CD4-positive, CD25-positive, alpha-beta regulatory T cell (primary cell): ENCODE measurements at places on chromosomes 12 and 14.

GRCh38 chr14:101788016-101788635 lies 26.6 kb downstream of the PPP2R5C start:
- peaks cover 3% of the 10 kb centered on the region for H3K36me3 ChIP-seq
- H3K27ac ChIP-seq = no peak overlapping the region
- no peaks in the 10 kb centered on the region for H3K27me3 ChIP-seq
- peaks cover 8% of the 10 kb centered on the region for H3K4me1 ChIP-seq
- no peak overlapping the region for H3K4me3 ChIP-seq

DNA sequence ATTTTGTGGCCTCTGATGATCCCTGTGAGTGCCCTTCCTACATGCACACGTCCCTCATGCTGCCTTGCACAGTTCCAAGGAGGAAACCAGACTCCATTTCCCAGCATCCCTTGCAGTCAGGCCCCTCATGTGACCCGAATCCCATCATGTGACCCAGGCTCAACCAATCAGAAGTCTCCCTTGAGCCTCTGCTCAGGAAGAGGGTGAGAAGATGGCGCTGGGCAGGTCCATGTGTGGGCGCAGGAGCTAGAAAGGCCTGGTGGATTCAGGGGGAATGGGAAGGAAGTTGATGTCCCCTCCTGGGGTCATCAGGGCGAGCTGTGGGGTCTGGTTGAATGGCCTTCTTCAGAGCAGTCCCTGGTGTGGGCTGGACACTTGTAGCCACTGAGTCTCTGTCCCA lies 240.5 kb downstream of the ADGRD1 start:
- H3K27ac ChIP-seq = no peak overlapping the region
- H3K27me3 ChIP-seq = no peaks in the 10 kb centered on the region
- H3K4me3 ChIP-seq = no peak overlapping the region
- H3K36me3 ChIP-seq = no peaks in the 10 kb centered on the region
- no peak for DNase-seq

GRCh38 chr14:49888293-49888692 lies 4.6 kb upstream of the ARF6 start:
- H3K36me3 ChIP-seq = no peaks in the 10 kb centered on the region
- no peak overlapping the region for H3K4me3 ChIP-seq
- no peak for DNase-seq
- H3K4me1 ChIP-seq = peaks cover 10% of the 10 kb centered on the region
- H3K27ac ChIP-seq = no peak overlapping the region

DNA sequence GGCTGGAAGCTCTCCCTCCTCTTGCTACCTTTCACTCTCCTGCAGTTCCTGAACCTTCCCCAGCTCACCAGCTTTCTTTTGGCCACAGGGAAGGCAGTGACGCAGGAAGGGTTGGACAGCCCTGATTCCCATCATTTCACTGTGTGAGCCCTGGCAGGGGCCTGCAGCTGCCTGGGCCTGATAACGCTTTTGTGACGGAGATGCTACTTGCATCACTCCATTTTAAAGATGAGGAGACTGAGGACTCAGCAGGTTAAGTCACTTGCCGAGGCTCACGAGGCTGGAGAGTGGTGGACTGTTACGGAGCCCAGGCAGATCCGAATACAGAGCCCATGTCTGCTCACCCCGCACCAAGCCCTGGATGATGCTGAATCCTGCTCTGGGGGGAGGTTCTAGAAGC lies 145.3 kb downstream of the RBM19 start:
- H3K27ac ChIP-seq = no peak overlapping the region
- H3K4me1 ChIP-seq = no peaks in the 10 kb centered on the region
- no peak overlapping the region for H3K4me3 ChIP-seq
- peaks cover 2% of the 10 kb centered on the region for H3K36me3 ChIP-seq

GRCh38 chr12:132238488-132238854 lies 90.9 kb downstream of the GALNT9 start:
- no peaks in the 10 kb centered on the region for H3K27me3 ChIP-seq
- DNase-seq = no peak
- H3K4me3 ChIP-seq = no peak overlapping the region
- H3K36me3 ChIP-seq = no peaks in the 10 kb centered on the region

- no peaks in the 10 kb centered on the region for H3K27me3 ChIP-seq
- no peak for DNase-seq
- no peak overlapping the region for H3K4me3 ChIP-seq
- no peak overlapping the region for H3K27ac ChIP-seq
- H3K4me1 ChIP-seq = peaks cover under 1% of the 10 kb centered on the region
- no peaks in the 10 kb centered on the region for H3K36me3 ChIP-seq
These were observed 398.1 kb downstream of the ZFP36L1 start for GRCh38 chr14:68394764-68395143.

GRCh38 chr14:72917094-72917802 lies 9.0 kb upstream of the DCAF4 start:
- H3K4me3 ChIP-seq = no peak overlapping the region
- H3K27ac ChIP-seq = no peak overlapping the region
- no peaks in the 10 kb centered on the region for H3K4me1 ChIP-seq
- peaks cover 15% of the 10 kb centered on the region for H3K27me3 ChIP-seq
- no peaks in the 10 kb centered on the region for H3K36me3 ChIP-seq

GRCh38 chr12:52636189-52636588 lies 15.8 kb downstream of the KRT2 start:
- H3K4me3 ChIP-seq = no peak overlapping the region
- no peak for DNase-seq
- no peaks in the 10 kb centered on the region for H3K4me1 ChIP-seq
- H3K27ac ChIP-seq = no peak overlapping the region
- H3K27me3 ChIP-seq = peaks cover 8% of the 10 kb centered on the region
- H3K36me3 ChIP-seq = no peaks in the 10 kb centered on the region

DNA sequence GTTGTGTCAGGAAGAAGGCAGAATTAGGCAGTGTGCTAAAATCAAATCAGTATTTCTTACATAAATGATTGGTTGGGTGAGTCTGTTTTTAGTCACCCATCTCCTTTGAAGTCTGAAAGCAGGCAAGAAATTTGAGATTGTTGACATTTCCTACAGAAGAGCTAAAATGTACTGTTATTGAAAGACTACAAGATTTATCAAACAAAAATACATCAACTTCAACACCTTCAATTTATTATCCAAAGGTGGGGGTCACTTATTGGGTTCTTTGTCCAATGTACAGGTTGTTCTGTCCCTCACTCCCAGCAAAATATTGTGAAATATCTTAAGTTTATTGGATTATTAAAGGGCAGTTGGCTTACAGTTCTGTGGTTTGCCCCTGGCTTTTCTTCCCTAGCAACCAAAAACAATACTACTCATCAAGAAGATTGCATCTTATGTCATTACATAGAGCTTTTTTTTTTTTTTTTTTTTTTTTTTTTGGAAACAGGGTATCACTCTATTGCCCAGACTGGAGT lies 20.6 kb upstream of the PKP2 start:
- H3K36me3 ChIP-seq = no peaks in the 10 kb centered on the region
- DNase-seq = no peak
- no peaks in the 10 kb centered on the region for H3K4me1 ChIP-seq
- no peak overlapping the region for H3K27ac ChIP-seq

DNA sequence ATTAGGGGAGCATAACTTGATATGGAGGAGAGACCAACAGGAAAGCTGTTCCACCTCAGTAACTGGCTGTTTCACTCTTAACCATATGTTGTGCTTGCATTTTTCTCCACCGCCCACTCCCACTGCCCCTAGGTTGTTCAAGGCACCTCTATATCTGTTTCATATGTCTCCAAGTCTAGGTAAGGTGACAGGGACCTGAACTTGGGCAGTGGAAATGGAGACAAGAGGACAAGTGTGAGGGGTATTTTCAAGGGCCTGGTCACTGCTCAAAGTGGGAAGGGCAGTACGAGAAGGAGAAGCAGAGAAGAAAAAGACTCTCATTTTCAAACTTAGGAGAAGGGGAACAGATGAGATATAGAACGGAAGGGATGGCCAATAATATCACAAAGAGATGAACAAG lies 3.1 kb downstream of the SLC38A1 start:
- peak overlapping the region; percentile 90 for H3K4me3 ChIP-seq
- H3K4me1 ChIP-seq = peaks cover 75% of the 10 kb centered on the region
- H3K27me3 ChIP-seq = no peaks in the 10 kb centered on the region

- no peaks in the 10 kb centered on the region for H3K36me3 ChIP-seq
- H3K4me1 ChIP-seq = no peaks in the 10 kb centered on the region
- no peak overlapping the region for H3K4me3 ChIP-seq
These were observed 23.2 kb upstream of the SERPINA12 start for GRCh38 chr14:94532447-94532846.

DNA sequence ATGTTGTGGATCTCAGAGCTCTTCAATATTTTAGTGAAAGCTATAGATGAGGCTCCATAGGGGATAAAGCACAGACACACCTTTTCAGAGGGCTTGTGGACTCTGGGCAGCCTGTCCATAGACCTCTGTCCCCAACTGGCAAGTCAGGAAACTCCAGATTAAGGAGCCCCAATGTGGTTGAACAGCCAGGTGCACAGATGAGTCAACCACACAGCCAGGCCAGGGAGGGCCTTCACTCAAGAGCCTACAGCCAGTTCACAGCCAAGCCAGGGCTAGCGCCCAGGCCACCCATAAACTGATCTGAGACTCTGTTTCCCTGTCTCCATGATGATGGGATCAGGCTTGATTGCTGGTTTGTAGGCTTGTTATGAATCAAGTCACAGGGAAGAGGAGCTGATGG lies 1.0 kb upstream of the BDKRB2 start:
- H3K36me3 ChIP-seq = no peaks in the 10 kb centered on the region
- H3K4me3 ChIP-seq = no peak overlapping the region
- DNase-seq = no peak
- H3K27ac ChIP-seq = no peak overlapping the region
- H3K4me1 ChIP-seq = peaks cover 2% of the 10 kb centered on the region
- H3K27me3 ChIP-seq = no peaks in the 10 kb centered on the region

DNA sequence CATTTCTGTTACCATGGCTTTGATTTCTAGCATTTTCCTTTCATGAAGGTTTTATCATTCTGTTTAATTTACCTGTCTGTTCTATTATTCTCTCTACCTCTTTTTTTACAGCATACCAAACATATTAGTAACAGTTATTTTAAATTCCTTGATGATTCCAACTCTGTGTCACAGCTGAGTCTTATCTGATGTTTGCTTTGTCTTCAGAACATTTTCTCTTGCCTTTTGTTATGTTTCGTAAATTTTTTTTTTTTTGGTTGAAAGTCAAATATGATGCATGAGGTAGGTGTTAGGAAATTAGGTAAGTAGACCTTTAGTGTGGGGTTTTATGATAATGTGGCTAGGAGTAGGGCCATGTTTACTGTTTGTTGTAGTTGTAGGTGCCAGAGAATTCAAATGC lies 496.4 kb downstream of the FOXG1 start:
- H3K27ac ChIP-seq = no peak overlapping the region
- H3K4me3 ChIP-seq = no peak overlapping the region
- no peak for DNase-seq
- H3K4me1 ChIP-seq = no peaks in the 10 kb centered on the region
- no peaks in the 10 kb centered on the region for H3K36me3 ChIP-seq
- H3K27me3 ChIP-seq = no peaks in the 10 kb centered on the region

- H3K27me3 ChIP-seq = no peaks in the 10 kb centered on the region
- no peaks in the 10 kb centered on the region for H3K4me1 ChIP-seq
- no peak overlapping the region for H3K4me3 ChIP-seq
- H3K36me3 ChIP-seq = no peaks in the 10 kb centered on the region
- no peak overlapping the region for H3K27ac ChIP-seq
These were observed 685.6 kb downstream of the RPS29 start for GRCh38 chr14:48900565-48900964.

DNA sequence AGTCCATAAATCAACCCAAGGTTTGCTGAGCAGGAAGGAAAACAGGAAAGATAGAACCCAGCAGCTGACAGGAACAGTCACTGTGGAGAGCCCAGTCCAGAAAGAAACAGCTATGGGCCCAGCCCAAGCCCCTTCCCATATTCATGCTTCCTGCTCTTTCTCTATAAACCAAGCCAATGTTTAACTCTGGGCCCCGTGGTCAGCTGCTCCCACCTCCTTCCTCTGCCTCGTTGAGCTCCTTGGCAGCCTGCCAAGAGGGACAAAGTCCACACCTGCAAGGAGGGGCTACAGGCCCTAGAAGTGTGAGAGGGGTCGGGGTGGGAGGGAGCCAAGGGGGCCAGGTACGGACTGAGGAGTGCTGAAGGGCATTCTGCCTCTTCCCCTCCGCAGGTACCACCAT lies 10.0 kb downstream of the SLC6A13 start:
- no peak overlapping the region for H3K4me3 ChIP-seq
- no peak for DNase-seq
- H3K27me3 ChIP-seq = no peaks in the 10 kb centered on the region

- H3K36me3 ChIP-seq = no peaks in the 10 kb centered on the region
- H3K4me1 ChIP-seq = no peaks in the 10 kb centered on the region
- H3K27me3 ChIP-seq = no peaks in the 10 kb centered on the region
- H3K4me3 ChIP-seq = no peak overlapping the region
- no peak for DNase-seq
These were observed 263.6 kb downstream of the FLRT2 start for GRCh38 chr14:85793533-85793932.

GRCh38 chr12:121805171-121806008 lies 1.6 kb downstream of the SETD1B start:
- peaks cover 59% of the 10 kb centered on the region for H3K4me1 ChIP-seq
- no peak for DNase-seq
- H3K27ac ChIP-seq = peak overlapping the region; percentile 73
- H3K4me3 ChIP-seq = peak overlapping the region; percentile 89
- H3K27me3 ChIP-seq = no peaks in the 10 kb centered on the region

DNA sequence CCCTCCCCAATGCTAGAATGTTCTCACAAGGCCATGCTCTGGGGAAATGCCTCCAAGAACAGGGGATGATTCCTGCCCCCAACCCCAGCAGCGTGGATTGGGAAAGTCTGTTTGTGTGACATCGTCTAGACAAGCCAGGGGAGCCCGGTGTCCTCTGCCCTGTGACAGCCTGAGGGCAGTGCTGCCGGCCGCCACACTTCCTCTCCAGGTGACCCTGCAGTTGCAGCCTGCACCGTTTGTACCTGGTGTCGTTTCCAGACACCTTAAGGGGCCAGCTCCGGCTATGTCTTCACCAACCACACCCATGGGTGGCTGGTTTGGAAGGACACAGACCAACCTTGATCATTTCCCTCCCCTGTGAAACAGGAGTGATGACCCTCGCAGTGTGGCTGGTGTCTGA lies 372.6 kb downstream of the BCL11B start:
- H3K36me3 ChIP-seq = no peaks in the 10 kb centered on the region
- DNase-seq = no peak
- H3K4me1 ChIP-seq = no peaks in the 10 kb centered on the region
- H3K27me3 ChIP-seq = no peaks in the 10 kb centered on the region
